Activated T-cell treated with anti-CD3 and anti-CD28 coated beads for 1 hour (primary cell): ENCODE measurements at places on chromosomes 2 and 18.

- DNase-seq = no peak
Observed at GRCh38 chr2:10792001-10792634, 20.5 kb downstream of the PDIA6 start.

DNA sequence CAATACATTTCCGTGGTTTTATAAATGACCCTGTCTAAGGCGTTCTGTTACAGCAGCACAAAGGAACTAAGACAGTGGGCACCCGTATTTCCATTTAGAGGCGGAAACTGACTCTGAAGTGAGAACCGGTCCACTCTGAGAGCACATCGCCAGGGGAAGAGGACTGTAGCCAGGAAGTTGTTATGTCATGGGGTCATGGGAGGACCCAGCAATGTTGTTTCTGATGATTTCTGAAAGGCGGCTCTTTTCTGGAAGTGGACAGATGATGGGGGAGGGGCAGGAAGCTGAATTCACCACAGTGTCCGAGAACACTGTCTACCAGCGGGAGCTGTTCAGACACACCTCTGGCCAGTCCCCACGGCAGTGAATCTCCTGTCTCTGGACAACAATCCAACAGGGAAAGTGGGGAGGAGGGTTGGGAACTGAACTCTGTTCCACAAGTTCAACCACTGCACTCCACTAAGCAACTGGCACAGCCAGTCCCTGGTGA, 2.1 kb upstream of the LRRFIP1 start:
- DNase-seq = no peak

DNA sequence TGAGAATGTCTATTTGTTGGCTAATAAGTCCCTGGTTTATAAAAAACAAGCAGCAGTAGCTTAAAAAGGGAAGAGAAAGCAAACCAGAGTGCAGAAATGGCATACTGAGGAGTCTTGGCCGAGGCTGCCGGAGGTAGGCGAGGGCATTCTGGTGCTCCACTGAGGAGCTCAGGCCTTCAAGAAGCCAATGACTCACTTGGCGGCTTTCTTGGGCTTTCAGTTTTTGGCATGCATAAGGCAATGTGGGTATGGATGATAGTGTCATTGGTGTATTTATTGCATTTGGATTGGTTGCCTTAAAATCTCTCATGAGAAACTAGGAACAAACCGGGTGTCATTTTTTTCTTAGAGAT, 119.6 kb upstream of the ARL5A start:
- DNase-seq = no peak

DNA sequence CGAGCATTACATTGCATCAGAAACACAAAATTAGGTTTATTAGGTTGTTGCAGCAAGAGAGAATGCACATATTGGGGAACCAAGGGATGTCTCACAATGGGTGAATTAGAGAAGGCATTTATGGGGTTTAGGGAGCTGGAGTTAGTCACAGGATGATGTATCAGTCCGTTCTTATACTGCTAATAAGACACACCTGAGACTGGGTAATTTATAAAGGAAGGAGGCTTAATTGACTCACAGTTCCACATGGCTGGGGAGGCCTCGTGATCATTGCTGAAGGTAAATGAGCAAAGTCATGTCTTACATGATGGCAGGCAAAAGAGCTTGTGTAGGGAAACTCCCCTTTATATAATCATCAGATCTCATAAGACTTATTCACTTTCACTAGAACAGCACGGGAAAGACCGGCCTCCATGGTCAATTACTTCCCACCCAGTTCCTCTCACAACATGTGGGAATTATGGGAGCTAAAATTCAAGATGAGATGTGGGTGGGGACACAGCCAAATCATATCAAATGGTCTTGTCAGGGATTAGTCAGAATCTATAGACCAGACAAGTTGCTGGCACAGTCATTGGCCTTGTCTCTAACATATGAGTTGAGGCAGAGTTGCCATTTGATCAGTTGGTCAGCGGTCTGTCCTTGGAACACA, 61.9 kb upstream of the RBMS1 start:
- no peak for DNase-seq

GRCh38 chr2:224221455-224221913, 180.4 kb downstream of the FAM124B start:
- no peak for DNase-seq

DNA sequence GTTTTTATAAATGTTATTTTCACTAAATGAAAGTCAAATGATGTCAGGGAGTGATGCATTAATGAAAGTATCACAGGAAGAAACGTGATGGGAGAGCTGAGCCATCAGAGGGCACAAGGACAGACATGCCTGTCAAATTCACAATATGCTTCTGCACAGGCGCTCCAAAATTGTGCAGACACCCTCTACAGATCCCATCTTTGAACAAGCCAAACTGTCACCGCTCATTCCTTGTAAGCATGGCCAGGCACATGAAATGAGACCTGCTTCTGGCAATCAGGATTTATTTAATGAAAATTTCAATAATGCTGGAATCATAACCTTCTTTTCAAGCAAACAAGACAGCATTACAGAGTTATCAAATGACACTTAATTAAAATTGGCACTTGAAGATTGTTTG, 20.4 kb upstream of the FSHR start:
- no peak for DNase-seq
